Fibroblast of the aortic adventitia (primary cell): ENCODE measurements at places on chromosomes 6 and 20. TPM values are rescaled to one million over a fixed set of nuclear protein-coding genes. Genes with fewer than 3 reads are reported as not detected.

MEP1A gene
- not detected in 2 replicates for total RNA-seq

PKIB gene
- 0.57 and 3.1 TPM in 2 replicates for total RNA-seq

HTR1B gene
- total RNA-seq = under 0.01 and 0.25 TPM in 2 replicates

CDH26 gene
- total RNA-seq = 0.09 TPM in 1 of 2 replicates, not detected in the other

WFDC10B gene
- total RNA-seq = not detected in 2 replicates

CRIP3 gene
- not detected in 2 replicates for total RNA-seq

RIPPLY2 gene
- total RNA-seq = not detected in 2 replicates

BTN1A1 gene
- not detected in 2 replicates for total RNA-seq
